Stimulated activated CD4-positive, alpha-beta T cell treated with anti-CD3 and anti-CD28 coated beads, Interleukin-12 subunit alpha, Interleukin-12 subunit beta, amount 100 ng/mL, for 24 hours (primary cell): ENCODE measurements at places on chromosomes 7 and 10.

GRCh38 chr10:97925308-97925938 is 75.8 kb downstream of the GOLGA7B start:
- DNase-seq: no peak

DNA sequence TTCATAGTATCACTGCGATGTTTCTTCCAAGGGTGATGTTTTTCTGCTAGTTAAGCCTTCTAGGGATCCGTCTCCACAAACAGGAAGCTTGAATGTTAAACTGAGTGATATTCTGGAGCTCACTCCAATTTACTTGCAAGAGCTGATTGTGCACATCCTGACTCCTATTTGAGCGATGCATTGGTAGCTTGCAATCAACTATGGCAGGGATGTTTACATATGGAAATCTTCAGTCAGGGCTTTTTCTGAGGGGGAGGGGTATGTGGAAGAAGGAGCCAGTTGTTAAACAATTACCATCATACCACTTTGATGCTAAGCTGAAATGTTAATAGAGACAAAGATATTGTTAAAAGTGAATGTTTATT is 43.2 kb upstream of the NXPH1 start:
- DNase-seq: no peak

DNA sequence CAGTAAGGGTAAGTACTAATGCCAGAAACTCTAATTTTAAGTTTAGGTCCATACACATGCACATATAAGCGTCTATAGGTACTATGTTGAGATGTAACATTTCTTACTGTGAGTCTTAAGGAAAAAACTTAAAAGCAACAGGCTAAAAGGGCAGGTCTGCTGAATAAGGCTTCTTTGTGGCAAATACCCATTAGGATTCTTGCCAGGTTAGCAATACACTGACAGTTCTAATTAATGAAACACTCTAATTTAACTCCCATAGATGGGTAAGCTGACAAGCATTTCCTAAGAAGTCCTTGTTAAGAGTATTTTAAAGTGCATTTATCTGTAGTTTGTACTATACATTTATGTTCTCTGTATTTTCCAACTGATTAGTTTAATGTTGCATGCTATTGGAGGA is 14.0 kb downstream of the SCRN1 start:
- no peak for DNase-seq

DNA sequence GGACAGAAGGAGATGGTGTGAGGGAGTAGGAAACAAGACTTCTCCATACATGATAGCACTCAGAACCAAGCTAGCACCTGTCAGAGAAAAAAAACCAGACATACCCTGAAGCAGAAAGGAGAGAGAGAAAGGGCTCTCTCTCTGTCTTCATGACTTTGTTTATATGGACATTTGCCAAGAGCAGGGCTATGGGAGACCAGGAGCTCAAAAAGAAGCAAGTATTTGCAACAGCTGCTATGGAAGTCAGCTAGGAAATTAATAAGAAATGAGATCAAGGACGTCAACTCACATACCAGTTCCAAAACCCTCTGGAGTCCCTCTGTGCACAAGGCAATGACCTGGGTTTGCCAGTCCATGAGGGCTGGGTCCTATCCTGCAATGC is 111.6 kb downstream of the SGMS1 start:
- no peak for DNase-seq

- no peak for DNase-seq
Measured at GRCh38 chr7:29968683-29969395, 20.8 kb downstream of the SCRN1 start.

GRCh38 chr10:22807238-22807637 is 92.9 kb upstream of the PIP4K2A start:
- no peak for DNase-seq

GRCh38 chr10:70188768-70189167 is 18.5 kb upstream of the SAR1A start:
- DNase-seq: no peak
